ENCODE measurements at places on chromosomes 6 and 20.
A peak's percentile ranks its signal among the peaks of the same experiment; 100 is the strongest.

DNA sequence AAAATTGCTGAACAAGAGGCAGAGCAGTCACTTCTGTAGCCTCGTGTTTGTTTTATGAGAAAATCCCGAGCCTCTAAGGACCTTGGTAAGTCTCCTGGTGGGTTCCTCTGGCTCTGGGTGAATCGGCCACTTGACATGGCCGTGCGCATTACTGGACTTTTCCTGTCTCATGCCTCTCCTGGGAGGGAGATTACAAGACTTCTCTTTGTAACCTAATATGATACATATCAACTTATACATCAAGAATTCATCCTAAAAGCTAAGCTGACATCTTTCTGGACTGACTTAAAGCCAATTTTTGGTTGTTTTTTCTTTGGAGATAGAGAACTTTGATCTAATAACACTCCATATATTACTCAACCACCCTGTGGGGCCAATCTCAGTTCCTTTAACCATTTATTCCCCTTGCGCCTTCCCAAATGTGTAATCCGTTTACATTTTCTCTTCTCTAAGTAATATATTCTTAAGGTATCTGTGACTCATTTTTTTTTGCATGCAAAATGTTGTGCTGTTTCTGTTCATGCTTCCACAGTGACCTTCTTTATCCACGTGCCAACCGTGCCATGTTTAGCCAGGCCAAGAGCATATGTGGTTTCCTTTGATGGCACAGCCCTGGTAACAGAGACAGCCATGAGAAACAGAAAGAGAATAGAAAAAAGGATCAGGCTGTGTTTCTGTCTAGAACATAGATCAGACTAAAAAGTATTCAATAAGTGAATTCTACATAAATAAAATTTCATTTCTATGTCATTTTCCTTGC is 47.5 kb upstream of the JAG1 start:
- DNase-seq: no peak

- no peak for DNase-seq
Observed at GRCh38 chr6:83872386-83873118, 13.1 kb downstream of the CYB5R4 start.

DNA sequence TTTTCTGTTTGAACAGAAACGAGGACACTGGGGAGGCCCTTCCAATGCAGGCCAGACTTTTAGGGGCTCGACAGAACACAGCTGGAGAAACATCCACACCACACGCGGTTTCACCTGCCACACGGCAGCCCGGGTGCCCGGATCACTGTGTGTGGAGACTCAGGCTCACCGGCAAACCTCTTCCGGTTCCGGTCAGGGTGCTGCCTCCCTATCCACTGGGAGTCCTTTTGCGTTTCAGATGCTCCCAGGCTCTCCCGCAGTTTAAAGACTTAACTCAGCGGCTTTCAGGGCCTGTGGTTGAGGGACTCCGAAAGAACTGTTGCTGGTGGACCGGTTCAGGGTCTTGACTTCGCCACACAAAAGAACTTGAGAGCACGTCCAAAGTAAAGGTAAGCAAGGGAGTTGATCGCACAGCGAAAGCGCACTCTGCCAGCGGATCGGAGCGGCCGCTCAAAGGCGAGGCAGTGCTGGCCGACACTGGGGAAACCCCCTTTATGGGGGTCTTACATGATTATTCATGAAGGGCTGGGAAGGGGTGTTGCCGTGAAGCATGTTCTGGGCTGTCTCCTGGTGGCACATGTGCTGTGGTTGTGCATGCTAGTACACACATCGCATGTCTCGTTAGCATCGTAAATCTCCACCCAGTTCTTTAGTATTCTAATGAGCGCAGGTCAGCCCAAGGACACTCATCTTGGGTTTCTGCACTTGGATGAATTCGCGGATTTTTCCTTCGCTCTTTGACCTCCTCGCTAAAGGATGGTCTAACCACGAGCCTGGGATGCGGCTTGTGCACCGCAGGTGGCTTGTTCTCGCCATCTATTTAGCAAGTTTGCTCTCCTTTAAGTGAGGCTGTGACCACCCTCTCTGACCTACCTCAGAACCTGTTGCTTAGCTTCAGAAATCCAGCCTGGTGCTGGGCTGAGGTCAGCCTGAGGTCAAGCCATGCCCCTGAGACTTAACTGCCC is 180.3 kb downstream of the CDH26 start:
- DNase-seq: no peak

- no peak for DNase-seq
Observed at GRCh38 chr6:2885967-2886735, 17.0 kb downstream of the SERPINB9 start.

DNA sequence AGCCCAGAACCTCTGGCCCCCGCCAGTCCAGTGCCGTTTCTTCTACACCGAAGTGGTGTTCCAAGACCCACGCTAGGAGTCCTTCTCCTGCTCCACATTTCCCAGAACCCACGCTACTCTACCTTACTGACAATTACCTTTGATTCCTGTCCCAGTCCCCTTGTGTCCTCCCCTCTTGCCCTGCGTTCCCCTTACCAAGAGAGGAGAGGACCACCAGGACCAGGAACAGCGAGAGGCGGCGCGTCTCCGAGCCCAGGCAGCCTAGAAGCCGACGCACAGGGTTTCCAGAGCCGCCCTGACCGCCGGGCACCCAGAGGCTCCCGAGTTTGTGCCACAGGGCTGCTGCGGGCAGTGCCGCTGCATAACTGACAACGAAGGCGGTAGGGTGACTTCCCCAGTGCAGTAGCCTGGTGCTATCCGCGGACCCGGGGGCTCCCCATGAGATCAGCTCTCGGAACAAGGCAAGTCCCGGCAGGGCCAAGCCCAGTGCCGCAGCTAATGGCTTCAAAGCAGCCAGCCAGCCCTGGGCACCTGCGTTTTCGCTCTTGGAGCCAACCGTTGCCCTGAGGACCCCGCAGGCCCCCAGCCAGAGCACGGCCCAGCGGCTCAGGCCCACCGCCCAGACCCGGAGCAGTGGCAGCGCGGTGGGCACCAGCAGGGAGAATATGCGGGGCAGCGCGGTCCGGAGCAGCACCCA is 512 bp downstream of the TAP1 start:
- no peak for DNase-seq

DNA sequence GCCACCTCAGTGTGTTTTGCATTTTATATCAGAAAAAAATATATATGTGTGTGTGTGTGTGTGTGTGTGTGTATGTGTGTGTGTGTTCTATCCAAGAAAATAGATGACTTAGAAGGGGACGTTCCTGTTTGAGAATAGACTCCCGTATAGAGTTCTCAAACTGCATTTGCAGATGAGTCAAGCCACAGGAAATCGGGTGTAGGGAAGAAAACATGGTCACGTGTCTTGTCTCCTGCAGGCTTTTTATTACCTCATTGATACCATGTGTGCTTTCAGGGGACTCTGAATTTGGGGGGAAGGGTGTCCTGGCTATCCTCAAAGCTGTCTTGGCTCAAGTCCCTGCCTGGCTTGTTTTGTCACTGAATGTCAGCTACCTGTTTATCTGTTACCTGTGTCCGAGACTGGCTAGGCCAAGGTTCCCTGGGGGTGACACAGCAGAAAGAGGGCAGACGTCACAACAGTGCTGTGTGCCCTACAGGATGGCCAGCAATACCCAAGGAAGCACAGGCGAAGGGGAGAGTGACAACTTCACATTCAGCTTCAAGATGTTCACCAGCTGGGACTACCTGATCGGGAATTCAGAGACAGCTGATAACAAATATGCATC is 55.7 kb upstream of the NOP56 start:
- DNase-seq: no peak

DNA sequence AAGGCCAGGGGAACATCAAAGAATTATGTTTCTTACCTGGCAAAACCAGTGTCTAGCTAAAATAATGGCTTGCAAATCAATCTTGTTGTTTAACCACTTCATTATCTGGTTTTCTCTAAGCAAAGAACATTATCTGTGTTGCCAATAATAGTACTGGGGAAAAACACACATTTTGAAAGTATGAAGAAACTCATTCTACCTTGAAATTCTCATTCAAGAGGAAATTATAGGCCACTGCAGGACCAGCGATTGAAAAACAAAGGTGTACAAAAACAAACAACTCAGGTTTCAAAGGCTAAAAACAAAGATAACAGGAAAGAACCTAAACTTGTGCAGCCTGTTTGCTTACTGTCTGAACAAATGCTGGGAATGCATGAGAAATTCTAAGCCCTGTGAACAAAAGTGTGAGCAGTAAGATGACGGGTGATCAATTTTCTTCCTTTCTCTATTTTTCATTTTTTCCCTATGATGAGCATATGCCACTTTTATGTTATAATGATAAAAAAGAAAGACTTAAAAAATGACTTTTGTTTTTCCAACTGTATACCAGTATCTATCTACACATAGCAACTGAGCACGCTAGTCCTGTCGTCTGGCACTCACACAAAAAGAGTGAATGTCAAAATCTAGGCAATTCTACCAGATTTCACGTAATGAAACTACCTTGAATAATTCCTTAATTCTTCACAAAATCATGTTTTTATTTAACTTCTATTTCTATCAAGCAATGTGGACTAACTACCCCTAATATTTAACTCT is 117.9 kb downstream of the SGK1 start:
- DNase-seq: no peak

DNA sequence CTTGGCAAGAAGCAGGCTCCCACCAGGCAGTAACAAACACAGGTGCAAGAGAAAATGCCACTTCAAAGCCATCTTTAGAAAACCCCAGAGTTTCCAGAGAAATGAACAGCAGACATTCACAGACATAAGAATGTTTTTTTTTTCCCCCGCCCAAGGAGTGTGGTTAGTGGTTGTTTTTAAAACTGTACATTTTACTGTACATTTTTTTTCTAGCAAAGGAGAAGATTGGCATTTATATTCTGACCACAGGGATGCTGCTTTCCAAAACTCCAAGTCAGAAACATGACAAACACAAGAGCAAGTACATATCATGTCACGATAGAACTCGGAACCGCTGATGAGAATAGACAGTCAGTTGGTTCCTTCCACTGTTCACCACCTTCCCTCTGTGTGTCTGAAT is 197.9 kb downstream of the LRFN2 start:
- DNase-seq: no peak

- DNase-seq: no peak
Observed at GRCh38 chr20:10438217-10438616, 3.1 kb downstream of the SLX4IP start.

DNA sequence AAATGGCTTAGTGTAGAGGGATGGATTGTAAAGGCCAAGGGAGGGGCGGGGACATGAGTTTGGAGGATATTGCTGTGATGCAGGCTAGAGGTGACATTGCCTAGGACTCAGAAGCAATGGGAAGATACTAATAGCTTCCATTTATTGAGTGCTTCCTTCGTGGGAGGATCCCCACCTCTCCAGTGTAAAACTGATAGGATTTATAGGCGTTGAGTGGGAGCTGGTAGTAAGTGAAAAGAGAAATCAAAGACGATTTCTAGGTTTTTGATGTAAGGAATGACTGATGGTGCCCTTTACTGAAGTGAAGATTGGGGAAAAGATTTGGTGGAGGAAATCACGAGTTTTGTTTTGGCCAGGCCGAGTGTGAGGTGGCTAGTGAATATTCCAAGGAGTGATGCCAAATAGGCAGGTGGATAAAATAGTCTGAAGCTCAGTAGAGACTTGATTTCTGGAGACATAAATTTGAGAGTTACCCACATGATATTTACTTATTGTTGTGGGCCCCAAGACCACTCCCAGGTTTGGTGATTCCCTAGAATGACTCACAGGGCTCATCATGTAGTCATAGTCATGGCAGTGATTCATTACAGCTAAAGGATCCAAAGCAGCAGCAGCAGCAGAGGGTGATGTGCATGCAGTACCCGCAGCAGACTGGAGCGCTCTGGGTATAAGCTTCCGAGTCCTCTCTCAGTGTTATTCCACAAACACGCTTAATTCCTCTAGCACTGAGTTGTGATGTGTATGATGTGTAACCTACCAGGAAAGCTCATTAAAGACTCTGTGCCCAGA is 10.2 kb downstream of the RPRD1B start:
- DNase-seq: no peak

- DNase-seq: no peak
Observed at GRCh38 chr6:15916581-15916980, 212.3 kb upstream of the MYLIP start.

- DNase-seq: peak; percentile 18
Observed at GRCh38 chr6:117206944-117207687, 58.2 kb upstream of the VGLL2 start.

- DNase-seq: no peak
Observed at GRCh38 chr6:155040901-155041650, 46.0 kb downstream of the TIAM2 start.

DNA sequence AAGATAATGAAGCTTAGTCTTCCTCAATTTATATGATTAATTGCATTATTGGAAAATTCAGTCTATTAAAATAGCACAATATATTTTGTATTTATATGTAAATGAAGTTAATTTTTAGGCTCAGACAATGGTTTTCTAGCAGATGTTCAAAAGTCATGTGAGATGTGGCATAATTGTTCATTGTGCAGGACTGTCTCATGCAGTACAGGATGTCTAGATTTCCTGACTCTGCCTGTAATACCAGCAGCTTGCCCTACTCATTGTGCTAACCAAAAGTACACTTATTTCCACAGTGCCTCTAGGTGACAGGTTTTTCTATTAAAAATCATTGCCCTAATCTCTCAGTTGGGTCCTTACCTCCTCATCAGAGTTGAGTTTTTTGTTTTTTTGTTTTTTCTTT is 12.4 kb downstream of the RALGAPB start:
- no peak for DNase-seq

- no peak for DNase-seq
Observed at GRCh38 chr20:45115829-45116228, 855 bp upstream of the WFDC5 start.

- no peak for DNase-seq
Observed at GRCh38 chr6:18441251-18441979, 54.3 kb downstream of the RNF144B start.

GRCh38 chr20:44264287-44264686 is 17.2 kb downstream of the GDAP1L1 start:
- no peak for DNase-seq

- DNase-seq: no peak
Observed at GRCh38 chr20:34078540-34078939, 33.5 kb downstream of the EIF2S2 start.

- DNase-seq: no peak
Observed at GRCh38 chr20:63313349-63314014, 20.5 kb downstream of the COL20A1 start.

DNA sequence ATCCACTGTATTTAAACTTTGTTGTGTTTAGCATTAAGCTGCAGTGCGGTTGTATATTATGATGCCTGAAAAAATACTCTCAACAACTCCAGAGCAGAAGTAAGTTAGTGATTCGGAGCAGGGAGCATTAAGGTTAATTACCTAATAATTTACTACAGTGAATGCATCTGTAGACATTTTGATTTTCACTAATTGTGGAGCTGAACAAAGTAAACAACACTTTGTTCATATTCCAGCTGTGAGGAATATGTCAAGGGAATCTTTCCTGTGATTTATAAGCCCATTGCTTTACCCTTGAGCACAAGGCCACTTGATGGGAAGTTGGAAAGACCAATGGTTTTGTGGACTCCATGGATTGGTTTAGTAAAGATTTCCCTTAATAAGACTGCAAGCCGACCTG is 77.1 kb downstream of the CBLN4 start:
- no peak for DNase-seq

- no peak for DNase-seq
Observed at GRCh38 chr20:23135449-23136420, 49.6 kb upstream of the CD93 start.

All from muscle of arm (tissue), 14 donors.